ENCODE measurements at places on chromosomes 7 and 10.

- no peak for DNase-seq
Measured at GRCh38 chr10:89091496-89091895, 100.9 kb downstream of the FAS start.

DNA sequence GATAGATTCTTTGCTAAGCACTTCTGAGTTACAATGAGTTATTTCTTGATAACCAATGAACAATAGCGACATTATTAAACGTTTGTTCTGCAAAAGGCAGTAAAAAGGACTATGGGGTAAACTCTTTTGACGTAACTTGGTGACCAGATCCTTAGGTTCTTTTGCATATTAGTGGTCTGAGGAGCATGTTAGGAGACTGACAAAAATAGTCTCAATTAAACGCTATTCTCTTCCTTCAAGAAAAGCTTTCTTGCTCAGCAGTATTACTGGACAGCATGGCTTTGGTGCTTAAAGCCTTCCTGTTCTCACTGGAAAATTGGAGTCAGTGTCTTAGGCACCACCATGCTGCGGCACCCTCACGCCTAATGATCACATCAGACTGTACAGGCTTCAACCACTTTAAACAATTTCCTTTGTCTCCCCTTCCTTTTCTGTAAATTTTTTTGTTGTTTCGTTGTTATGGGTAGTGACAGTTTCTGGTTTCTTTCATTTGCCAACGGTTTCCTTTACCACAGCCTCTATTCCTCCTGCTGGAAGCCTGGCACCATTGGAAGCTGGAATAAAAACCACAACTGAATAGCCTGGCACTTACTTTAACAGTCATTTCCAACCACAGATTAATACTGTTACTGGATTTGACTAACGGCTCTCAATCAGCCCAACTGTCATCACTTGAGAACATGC is 49.2 kb upstream of the FAM133B start:
- peak; percentile 73 for DNase-seq

- DNase-seq: no peak
Measured at GRCh38 chr7:140546947-140547346, 67.6 kb upstream of the MKRN1 start.

- peak; percentile 74 for DNase-seq
Measured at GRCh38 chr10:61900829-61901792, at the start of gene ARID5B. TSS of gene ARID5B (plus strand) at chr10:61901699. CDS start at chr10:61901710, 11 bp downstream.

- no peak for DNase-seq
Measured at GRCh38 chr10:56646329-56647111, 285.5 kb upstream of the ZWINT start.

GRCh38 chr10:60883187-60883586 is 60.8 kb downstream of the RHOBTB1 start:
- DNase-seq: peak; percentile 8

- DNase-seq: peak; percentile 22
Measured at GRCh38 chr10:7275761-7276440, 134.9 kb downstream of the SFMBT2 start.

DNA sequence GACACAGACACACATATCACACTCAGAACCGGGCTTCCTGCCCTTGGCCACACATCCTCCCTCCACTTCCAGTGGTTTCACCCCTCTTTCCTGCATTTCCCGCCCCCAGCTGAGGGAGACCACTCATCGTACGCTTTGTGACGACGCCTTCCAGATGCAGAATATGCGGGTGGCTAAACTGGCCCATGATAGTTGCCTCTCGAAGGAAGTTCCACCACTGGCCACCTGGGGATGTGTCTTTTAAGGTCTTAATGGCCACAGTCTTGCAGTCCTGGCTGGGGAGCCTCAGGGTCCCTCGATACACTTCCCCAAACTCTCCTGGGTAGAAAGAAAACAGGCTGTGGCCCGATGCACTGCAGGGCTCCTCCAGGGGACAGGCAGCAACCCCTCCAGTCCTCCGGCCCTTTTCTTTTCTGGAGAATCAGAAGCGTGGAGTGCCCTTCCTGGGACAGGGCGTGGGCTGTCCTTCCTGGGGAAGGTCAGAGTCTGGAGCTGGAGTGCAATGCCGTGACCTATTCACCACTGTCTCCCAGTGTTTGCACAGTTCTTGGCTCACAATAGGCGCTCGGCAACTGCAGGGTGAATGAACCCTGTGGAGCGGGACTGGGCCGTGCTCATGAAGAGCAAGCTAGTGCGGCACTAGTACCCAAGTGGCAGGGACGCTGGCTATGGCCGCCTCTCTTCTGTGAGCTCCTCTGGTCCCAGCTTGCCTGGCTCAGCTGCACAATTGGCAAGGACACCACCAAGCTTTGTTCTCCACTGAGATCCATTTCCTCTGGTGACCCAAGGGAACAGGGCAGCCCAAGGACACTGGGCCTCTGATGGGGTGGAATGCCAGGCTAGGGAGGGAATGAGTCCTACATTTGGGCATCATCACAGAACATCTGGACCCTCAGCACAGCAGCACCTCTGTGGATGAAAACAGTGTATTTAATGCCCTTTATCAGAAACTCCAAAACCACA is 13.2 kb downstream of the EPHA1 start:
- DNase-seq: no peak

GRCh38 chr10:128645486-128645885 is 519.3 kb upstream of the MKI67 start:
- DNase-seq: no peak

DNA sequence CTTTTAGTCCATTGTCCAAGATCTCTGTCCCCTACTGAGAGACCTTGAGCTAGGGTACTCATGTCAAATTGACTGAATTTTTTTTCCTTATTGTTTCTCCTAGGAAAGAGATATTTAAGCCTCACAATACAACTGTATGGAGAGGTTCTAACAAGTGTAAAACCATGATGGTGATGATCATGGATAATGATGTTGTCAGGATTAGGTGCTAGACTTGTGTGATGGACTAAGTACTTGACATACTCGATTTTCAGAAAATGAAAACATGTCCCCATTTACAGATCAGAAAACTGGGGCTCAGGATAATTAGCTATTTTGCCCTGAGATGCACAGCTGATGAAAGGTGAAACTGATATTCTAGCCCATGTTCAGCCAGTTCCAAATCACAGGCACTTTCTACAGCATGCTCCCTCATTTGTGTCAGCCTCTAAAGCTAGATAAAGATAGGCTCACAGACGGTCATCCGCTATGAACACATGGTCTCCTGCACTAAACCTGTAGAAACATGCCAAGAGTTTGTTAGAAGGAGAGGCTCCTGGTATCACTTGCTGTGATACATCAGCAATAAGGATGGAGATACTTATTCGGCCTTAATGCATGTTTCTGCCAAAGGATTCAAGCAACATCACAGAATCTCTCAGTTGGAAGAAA is 67.6 kb downstream of the CREB3L2 start:
- no peak for DNase-seq

DNA sequence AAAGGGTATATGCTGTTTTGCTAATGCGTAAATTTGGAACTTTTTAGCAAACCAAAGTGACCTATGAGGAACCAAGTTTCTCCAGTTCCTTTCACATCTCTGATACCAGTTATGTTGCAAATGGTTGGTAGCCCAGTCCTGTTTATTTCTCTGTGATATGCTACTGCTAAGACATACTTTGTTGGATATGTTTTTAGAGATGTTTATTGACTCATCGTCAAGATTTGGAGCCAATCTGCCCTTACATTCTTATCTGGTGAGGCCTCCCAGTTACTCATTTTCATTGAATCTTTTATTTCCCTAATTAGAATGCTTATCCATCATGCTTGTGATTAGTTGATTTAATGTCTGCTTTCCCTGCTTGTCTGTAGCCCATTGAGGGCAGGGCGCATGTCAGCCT is 58.9 kb downstream of the LRGUK start:
- no peak for DNase-seq

GRCh38 chr10:75223507-75223906 is 12.2 kb downstream of the COMTD1 start:
- no peak for DNase-seq

All from activated CD4-positive, alpha-beta T cell treated with anti-CD3 and anti-CD28 coated beads, Interleukin-2, Interleukin-6, amounts not matched to agents 100 ng/mL and 50 ng/mL, durations not matched to agents 16 hours and 8 hours (primary cell).